ENCODE measurements at places on chromosomes 2 and 18.

DNA sequence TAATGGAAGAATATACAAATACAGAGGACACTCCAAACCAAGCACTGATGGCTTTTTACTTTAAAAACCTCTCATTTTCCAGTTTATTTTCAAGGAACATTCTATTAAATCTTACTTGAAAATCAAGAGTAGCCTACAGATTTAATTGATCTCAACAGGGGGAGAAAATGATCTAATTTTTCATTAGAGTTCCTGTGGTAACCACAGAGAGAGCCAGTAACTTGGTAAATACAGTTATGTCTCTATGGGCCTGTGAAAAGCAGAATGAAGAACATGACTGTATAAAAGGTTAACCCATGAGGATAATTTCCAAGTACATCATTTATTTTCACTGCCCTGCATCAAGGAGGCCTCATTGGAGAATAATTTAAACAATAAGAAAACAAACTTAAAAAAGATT lies 39.8 kb upstream of the ITPRID2 start:
- no peak for DNase-seq

DNA sequence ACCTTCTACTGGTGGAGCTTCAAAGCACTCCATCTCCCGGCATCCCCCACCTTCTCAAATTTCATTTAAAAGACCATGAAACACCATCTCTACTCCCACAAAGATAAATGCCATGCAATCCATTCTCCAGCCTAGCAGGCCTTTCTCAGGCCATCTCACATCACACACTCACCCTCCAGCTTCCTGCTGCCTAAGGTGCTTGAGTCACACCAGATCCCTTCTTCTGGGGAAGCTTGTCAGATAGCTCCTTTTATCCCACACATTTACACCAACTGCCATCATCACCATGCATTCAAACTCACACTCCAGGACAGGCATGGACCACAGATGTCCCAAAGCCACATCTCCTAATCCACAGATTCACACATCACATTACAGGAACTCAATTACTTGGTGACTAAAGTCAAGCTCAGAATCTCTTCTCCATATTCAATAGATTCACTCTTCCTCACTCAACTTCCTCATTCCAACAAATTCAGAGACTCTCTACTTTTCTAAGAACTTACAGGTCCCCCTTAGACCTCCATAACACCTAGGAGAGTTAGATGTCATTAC lies 292.5 kb downstream of the TNS1 start:
- no peak for DNase-seq

- DNase-seq: no peak
These were observed 1.2 kb downstream of the SFT2D3 start for GRCh38 chr2:127702395-127703009.

DNA sequence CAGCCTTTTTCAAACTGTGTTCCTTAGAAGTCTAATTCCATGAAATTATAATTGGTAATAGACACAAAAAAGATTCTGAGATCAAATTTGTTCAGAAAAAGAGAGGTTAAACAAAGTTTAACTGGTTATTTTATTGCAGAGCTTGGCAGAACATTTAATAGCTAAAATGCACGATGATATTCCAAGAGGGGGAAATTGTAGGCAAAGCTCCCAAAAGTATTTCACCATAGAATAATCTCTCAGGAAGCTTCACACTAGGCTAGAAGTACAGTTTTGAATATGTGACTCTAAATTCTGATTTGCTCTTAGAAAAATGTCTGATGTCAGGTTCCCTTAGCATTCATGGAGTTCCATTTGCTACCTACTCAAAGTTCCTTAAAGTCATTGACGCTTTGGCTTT lies 292.4 kb upstream of the SETBP1 start:
- DNase-seq: no peak

GRCh38 chr2:205882806-205883425 lies 200.6 kb downstream of the NRP2 start:
- no peak for DNase-seq

DNA sequence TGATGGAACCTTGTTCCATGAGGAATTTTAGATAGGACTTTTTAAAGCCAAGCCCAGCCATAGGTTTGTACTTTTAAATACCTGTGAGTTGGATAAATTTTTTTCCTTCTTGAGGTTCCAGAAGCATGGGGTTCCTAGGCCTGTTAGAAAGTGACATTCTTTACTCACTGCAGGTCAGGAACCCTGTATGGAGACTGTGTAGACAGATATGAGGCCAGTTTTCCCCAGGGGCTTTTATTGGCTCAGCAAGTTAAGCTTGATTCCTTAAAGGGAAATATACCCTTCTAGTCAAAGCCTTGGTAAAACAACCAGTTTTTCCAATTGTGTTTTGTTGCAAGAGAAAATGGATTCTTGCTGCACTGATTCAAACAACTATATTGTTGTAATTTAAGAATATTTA lies 38.4 kb upstream of the GMCL1 start:
- no peak for DNase-seq

- no peak for DNase-seq
These were observed 22.0 kb upstream of the TGIF1 start for GRCh38 chr18:3427944-3428343.

DNA sequence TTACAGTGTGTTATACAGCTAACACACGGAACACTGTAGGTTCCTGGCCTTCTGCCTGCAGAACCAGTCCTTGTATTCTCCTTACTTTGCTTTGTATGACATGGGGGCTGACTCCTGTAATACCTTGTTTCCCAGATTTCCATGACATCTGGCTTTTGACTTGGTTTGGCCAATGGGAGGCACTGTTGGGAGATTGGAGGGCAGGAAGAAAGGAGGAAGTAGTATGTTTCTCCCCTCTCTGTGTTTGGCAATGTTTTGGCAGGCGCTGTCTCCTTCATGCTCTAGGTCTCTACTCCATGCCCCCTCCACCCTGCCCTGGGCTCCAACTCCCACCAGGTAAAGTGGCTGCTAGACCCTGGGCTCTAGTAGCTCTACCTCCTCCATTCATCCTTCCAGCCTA lies 331.1 kb upstream of the SLC14A2 start:
- no peak for DNase-seq

DNA sequence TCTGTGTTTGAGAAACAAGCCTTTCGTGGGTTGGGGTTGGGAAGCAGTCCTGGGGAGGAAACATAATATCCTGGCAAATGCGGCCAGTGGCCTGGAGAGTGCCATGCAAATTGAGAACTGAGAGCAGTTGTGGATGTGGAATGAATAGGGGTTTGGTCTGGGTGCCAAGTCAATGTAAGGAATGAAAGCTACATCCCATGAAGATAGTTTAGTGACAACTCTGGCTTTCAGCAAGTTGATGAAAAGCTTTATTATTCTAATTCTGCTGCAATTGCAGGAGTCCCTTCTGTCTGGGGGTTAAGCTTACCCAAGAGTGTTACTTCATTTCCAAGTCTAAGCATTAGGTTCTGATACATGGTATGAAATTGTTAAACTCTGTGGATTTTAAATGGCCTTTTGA lies 771.6 kb downstream of the DPP10 start:
- no peak for DNase-seq

- DNase-seq: no peak
These were observed 139.3 kb upstream of the CREB1 start for GRCh38 chr2:207390302-207391095.

GRCh38 chr2:217937446-217937845 lies 65.3 kb downstream of the TNS1 start:
- no peak for DNase-seq

DNA sequence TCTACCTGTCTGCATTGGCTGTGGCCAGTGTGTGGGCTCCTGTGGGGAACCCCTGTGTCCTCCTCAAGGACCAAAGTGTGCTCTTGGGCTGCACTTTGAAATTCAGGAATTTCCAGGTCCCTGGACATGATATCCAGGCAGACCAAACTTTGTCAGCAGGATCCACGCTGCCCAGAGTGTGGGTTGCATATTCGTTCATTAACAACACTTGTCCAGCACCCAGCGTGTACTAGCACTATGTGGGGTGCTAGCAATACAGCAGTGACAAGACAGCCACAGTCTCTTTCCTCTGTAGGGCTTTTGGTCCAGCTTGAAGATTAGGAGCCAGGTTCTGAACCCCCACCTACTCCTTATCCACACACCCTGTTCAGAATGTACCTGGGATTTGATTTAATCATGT lies 304.5 kb downstream of the ZNF521 start:
- DNase-seq: no peak

GRCh38 chr2:135913727-135914365 lies 37.6 kb upstream of the MCM6 start:
- DNase-seq: peak; percentile 76

DNA sequence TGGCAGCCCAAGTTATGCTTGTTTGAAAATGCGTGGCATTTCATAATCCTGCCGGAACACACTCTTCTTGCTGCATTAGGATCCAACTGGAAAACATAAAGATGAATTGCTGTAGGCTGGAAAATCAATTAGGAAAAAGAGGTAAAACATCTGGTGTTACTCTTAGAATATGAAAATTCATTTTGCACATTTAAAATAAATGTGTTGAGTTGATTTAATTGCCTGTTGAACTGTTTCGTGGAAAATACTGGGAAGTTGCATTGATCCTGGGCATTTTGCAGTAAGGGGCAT lies 4.1 kb downstream of the RHOB start:
- no peak for DNase-seq

GRCh38 chr2:64105670-64106461 lies 38.4 kb downstream of the PELI1 start:
- no peak for DNase-seq

DNA sequence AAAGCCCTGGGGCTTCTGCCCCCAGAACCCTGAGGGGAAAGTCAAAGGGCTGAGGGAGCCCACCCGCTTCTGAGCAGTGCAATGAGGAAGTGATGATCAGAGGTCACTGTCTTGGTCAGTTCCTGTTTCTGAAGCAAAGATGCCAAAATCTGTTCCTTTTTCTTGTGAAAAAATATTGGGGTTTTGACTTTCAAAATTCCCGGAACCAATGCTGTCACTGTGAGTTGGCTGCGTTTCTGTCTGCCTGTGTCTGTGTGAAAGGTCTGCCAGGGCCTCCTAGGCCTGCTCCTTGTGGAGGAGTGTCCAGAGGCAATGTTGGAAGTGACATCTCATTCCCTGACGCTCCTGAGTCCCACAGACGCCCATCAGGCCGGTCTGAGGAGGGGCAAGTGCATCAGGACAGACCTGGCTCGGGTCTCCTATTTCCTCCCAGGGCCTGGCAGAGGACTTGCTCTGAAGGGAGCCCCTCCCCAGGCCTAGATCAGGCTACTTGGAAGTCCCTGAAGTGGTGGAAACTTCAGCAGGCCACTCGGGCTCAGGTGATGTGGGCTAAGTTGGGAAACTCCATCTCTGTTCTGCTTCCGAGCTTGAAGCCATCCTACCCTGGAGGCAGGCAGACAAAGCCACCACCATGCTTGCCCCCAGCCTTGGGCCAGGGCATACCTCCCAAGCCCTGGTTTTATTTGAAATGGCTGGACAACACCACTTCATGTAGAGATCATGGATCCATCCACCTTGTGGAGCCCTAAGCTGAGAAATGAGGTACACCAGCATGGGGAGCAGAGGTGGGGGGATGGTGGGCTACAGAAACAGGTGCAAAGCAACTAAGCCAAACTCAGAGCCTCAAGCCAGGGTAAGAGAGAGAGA lies 51.0 kb downstream of the PKDCC start:
- DNase-seq: peak; percentile 73

DNA sequence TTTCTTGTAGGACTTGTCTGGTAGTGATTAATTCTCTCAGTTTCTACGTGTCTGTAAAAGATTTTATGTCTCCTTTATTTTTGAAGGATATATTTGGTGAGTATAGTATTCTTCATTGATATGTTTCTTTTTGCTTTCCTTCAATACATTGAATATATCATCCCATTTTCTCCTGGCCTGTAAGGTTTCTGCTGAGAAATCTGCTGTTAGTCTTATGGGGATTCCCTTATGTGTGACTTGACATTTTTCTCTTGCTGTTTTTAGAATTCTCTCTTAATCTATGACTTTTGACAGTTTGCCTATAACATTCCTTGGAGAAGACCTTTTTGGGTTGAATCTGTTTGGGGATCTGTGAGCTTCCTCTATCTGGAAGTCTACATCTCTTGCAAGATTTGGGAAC lies 281.0 kb upstream of the MEIS1 start:
- DNase-seq: no peak

DNA sequence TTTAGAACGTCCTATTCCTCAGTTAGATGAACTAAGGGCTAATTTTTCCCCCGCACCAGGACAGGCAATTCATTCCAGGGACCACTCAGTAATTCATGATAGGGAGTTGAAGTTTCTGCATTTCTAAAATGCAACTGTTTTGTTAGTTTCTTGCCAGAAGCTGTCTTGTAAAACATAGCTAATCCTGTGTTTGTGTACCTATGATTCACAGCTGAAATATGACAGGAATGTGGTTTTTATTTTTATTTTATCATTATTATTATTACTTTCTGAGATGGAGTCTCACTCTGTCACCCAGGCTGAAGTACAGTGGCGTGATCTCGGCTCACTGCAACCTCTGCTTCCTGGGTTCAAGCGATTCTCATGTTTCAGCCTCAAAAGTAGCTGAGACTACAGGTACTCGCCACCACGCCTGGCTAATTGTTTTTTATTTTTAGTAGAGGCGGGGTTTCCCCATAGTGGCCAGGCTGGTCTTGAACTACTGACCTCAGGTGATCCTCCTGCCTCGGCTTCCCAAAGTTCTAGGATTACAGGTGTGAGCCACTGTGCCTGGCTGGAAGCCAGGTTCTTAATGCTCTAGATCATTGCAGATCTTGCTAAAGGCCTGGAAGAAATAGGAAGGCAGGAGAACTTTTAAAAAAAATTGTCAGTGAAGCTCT lies 154.8 kb upstream of the FHL2 start:
- no peak for DNase-seq

- DNase-seq: no peak
These were observed 687 bp upstream of the DSG3 start for GRCh38 chr18:31446854-31447253.

DNA sequence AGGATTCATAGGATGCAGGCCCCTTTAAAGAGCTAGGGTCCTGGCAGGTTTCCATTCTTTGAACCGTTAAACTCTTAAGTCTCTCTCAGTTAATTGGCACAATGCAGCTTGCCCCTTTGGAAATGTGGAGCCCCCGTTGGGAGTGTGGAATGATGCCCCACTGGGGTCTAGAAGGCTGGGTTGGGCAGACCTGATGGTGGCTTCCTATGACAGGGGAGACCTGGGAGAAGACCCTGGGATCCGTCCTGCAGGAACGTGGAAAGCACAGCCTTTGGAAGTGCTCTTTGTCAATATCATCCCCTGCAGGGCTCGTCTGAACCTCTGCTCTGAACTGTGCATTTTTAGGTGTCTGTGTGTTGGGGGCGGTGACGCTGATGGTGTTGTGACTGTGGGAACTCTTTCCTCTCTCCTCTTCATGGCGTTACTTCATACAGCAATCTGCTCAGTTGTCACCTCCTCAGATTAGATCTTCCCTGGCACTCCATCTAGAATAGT lies 190.6 kb downstream of the MYCN start:
- no peak for DNase-seq

GRCh38 chr2:84649487-84650142 lies 133.3 kb downstream of the DNAH6 start:
- DNase-seq: peak; percentile 37

- DNase-seq: no peak
These were observed 135.7 kb upstream of the TMEM200C start for GRCh38 chr18:6031002-6031401.

All from CD4-positive, alpha-beta T cell treated with Interleukin-4 for 1 hour (primary cell).